ENCODE measurements at places on chromosomes 16 and 17.

- DNase-seq = no peak
Observed at GRCh38 chr17:43844241-43844640, 2.7 kb upstream of the CD300LG start.

- DNase-seq = no peak
Observed at GRCh38 chr17:8075574-8076342, 11.8 kb downstream of the ALOX12B start.

DNA sequence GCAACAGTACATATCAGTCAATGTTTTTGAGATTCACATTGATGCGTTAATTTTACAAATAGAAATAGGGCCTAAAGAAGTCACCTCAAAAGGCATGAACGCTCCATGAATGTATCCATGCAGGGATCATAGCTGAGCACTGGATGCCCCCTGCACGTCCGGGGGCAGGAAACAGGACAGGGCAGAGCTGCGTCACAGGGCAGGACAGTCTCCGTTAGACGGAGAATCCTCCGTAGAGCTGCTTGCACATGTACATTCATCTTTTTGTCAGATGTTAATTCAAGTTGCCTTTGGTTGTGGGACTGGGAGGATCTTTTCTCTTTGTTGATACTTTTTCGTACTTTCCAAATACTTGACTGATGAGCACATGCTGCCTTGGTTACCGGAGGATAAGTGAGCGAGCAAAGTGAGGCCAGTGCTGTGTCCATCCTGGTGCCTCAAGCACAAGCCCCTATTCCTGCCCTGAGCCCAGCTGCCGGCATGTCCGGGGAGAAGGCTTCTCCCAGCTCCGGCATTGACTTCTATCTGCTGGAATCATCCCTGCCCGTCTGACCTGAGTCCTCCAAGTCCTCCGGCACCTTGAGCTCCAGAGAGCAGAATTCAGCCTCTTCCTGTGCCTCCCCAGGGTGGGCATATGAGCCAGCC is 15.0 kb downstream of the GAA start:
- DNase-seq = no peak

DNA sequence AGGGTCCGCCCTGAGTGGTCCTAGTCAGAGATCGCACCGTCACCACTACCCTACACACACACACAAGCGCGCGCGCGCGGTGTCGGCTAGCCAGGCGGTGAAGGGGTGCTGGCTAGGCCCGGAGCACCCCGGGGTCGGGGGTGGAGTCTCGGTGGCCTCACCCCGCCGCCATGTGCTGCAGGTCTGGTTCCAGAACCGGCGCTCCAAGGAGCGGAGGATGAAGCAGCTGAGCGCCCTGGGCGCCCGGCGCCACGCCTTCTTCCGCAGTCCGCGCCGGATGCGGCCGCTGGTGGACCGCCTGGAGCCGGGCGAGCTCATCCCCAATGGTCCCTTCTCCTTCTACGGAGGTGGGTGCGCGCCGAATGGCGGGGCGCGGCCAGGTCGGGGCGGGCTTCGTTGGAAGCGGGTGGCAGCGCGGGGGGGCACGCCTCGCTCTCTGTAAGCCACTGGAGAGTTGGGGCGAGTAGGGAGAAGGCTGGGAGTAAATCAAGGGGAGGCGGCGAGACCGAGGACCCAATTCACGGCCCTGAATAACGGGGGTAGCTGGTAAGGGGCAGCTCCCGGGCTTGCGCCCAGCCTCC is 4.8 kb downstream of the LHX1 start:
- no peak for DNase-seq

DNA sequence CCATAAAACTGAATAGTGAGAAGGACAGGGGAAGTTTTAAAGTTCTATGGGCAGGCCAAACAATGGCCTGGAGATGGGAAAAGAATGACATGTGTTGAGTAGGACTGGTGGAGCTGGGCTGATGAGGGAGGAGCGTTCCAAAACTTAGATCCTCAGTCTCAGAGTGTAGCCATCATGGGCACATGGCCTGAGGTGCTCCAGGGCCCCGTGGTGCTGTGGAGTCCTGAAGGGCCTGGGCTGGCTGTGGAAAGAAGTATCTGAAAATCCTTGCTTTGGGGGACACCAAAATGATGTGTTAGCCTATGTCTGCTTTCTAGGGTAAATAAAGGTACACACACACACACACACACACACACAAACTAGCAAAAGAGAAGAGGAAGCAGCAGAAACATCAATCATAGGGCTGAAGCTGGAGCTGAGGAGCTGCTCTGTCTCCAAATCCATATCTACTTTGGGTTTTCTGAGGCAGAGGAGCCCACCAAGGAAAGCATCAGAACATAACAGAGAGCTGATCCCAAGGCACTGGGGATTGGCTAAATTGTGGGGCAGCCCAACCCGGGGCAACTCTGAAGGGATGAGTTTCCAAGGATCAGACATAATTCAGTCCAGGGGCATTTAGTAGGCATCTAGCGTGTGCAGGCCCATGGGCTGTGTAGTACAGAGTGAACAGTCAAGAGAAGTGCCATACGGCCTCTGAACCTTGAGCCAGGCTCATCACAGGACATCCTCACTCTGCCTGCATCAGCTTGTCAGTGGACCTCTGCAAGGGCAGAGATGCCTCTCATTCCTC is 85.2 kb downstream of the C16orf78 start:
- DNase-seq = no peak

All from ELF-1 (cell line).